AG04449 (cell line): ENCODE measurements at places on chromosomes 16 and 17.

- no peak for DNase-seq
Observed at GRCh38 chr17:77864234-77865111, 94.0 kb upstream of the TNRC6C start.

- no peak for DNase-seq
Observed at GRCh38 chr16:20681821-20682760, 15.4 kb downstream of the ACSM1 start.

DNA sequence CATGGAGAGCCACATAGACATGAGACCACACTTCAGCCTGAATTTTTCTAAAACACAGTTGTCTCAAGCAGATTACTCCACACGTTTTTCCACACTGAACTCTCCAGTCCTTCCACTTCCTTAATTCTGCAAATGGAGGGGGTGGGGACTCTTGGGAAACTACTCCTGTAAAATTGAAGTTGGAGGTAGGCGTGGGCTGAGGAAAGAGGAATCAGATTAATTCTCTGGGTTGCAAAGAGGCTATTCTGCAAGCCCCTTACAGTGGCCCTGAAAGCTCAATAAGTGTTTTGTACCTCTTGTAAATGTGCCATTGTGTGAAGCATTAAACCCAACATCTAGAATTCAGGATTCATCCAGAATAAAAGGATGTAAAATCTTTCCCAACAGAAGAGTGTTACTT lies 9.6 kb downstream of the MARVELD3 start:
- DNase-seq: no peak

DNA sequence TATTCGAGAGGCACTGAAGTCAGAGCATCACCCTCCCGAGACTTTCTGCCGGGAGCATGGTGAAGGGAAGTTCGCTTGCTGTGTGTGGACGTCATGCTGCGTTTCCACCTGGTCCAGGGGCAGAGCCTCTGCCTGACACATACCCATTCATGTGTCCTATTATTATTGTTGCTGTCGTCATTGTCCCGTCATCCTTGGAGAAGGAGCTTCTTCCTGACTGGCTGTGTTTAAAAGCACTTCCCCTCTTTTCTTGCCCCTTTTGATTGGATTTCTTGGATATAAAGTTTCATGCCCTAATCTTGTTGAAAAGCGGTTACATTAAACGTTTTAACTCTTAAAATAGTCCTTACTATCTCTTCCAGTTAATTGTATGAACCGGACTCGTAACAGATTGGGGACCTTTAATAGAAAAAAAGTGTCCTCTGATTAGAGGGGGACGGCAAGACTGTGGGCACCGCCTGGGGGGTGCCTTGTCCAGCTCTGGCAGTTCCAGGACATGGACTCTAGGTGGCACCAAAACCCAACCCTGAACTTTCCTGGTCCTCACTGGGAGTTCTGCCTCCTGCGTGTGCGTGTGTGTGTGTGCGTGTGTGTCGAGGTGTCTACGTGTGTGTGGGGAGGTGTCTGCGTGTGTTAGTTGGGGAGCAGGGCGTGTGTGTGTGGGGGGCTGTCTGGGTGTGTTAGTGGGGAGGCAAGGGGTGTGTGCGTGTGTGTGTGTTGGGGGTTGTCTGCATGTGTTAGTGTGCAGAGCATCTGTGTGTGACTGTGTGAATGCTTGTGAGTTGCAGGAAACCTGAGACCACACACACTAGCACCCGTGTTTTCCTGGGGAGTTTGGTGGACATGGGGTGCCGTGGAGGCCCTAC lies 133.3 kb upstream of the CIBAR2 start:
- DNase-seq: no peak

GRCh38 chr17:4109449-4109848 lies 33.4 kb downstream of the ZZEF1 start:
- no peak for DNase-seq

DNA sequence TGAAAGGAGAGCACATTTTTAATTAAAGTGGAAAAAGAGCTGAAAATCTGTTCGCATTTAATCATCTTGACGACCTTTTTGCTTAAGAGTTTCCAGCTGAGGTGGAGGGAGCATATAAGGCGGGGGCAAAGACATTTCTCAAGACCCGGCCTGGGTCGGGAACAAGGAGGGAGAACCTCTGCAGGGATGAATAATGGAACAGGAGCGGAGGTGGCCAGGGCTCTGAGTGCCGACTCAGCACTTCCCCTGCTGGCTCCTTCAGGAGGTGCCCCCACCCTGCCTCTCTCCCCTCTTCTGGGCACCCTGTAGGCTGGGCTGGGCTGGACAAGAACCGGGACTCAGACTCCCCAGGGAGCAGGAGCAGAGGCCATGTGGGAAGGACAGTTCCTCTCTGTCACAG lies 7.9 kb upstream of the NGFR start:
- DNase-seq: no peak

DNA sequence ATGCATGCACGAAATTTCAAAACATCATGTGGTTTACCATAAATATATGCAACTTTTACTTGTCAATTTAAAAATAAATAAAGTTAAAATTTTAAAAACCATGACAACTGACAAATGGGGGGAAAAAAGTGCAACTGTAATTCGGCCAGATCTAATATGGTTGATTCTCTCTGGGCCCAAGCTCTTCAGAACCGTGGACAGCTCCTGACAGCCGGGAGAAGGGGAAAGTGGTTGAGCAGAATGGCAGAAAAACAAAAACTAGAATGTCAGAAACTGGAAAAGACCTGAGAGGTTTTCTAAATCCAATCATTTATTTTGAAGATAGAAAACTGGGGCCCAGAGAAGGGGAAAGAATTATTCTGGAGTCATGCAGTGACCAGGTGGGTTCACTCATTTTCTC lies 126.6 kb downstream of the TMEM132E start:
- DNase-seq: no peak

GRCh38 chr17:4636474-4637100 lies 4.9 kb downstream of the ALOX15 start:
- DNase-seq: no peak

DNA sequence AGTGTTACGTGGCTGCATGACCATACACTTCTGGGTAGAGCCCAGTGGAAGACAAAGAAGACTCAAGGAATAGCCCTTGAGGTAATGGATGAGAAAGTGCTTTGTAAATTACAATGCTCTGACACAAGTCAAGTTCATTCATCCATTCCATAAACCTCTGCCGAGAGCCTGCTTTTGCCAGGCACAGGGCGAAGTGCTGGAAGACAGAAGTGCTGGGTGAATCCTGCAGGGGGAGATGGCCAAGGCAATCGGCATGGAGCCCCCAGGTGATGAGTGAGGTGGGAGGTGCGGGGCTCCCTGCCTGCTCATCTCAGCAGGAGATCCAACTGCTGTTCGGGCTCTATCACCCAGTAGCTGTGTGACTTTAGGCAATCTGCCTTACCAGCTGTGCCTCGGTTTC lies 2.8 kb upstream of the SOCS3 start:
- no peak for DNase-seq

- no peak for DNase-seq
Observed at GRCh38 chr16:31087971-31088370, 772 bp downstream of the PRSS53 start.

- DNase-seq: peak; percentile 21
Observed at GRCh38 chr17:32536736-32537643, 50.2 kb downstream of the CDK5R1 start.

DNA sequence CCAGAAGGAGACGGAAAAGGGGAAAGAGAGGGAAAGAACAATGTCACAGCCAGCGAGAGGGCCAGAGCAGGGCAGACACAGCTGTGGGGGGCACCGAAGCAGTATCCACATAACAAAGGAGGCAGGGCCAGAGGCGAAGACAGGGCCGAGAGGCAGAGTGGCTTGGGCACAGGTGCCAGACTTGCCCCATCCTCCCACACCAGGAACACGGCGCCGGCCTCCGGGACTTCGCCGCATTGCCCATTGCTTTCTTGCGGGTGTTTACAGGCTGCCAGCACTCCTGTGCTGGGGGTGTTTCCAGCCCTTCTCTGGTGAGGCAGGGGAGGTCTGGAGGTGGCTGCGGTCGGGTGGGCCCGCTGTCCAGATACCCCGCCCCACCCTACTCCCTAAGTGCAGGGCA lies 78.0 kb downstream of the ENGASE start:
- no peak for DNase-seq

DNA sequence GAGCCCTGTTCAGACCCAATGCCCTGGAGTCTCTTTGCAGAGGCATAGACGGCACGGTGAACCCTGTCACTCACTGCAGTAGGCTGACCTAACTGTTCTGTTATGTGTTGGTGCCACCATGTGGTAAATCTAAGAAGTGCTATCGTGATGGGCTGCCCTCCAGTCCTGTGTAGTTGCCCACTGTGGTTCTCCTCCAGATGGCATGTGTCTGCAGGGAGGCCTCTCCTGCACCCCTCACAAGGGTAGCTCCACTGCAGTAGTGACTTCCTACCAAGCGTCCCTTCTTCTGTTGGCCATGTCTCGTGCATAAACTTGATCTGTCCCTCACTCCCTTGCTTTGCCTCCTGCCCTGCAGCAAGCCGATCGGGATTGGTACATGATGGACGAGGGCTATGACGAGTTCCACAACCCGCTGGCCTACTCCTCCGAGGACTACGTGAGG lies 5.8 kb downstream of the DHX38 start:
- DNase-seq: no peak

GRCh38 chr17:27541301-27542023 lies 85.2 kb downstream of the KSR1 start:
- DNase-seq: no peak

DNA sequence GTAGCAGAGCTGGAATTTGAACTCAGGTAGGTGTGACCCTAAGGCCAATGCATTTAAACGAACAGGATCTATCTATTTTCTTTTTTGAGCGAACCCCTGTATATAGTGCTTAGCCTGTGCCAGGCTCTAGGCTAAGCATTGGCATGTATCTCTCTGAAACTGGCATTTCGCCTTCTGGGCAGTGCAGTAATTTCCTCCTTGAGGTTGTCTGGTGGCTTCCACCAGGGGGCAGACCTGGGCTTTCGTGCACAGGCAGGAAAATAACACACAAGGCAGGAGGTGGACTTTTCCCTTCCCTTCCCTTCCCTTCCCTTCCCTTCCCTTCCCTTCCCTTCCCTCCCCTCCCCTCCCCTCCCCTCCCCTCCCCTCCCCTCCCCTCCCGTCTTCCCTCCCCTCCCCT lies 34.4 kb upstream of the PRKCB start:
- no peak for DNase-seq
